Stimulated activated CD4-positive, alpha-beta T cell treated with anti-CD3 and anti-CD28 coated beads, Interleukin-4, amount 100 ng/mL, for 4 hours (primary cell): ENCODE measurements at places on chromosomes 6 and 20.

- DNase-seq = no peak
Measured at GRCh38 chr6:100112855-100113508, 119.0 kb upstream of the MCHR2 start.

- DNase-seq = no peak
Measured at GRCh38 chr20:47389867-47390347, 33.4 kb upstream of the ZMYND8 start.

GRCh38 chr20:51454250-51454865 lies 88.2 kb downstream of the NFATC2 start:
- DNase-seq = no peak

GRCh38 chr20:8764344-8764962 lies 304.4 kb upstream of the PLCB4 start:
- DNase-seq = no peak

GRCh38 chr6:148617530-148617929 lies 129.3 kb upstream of the UST start:
- DNase-seq = no peak

- DNase-seq = no peak
Measured at GRCh38 chr6:133740816-133741215, 148.1 kb upstream of the TCF21 start.

- DNase-seq = no peak
Measured at GRCh38 chr20:45918779-45919537, 7.0 kb upstream of the PLTP start.

DNA sequence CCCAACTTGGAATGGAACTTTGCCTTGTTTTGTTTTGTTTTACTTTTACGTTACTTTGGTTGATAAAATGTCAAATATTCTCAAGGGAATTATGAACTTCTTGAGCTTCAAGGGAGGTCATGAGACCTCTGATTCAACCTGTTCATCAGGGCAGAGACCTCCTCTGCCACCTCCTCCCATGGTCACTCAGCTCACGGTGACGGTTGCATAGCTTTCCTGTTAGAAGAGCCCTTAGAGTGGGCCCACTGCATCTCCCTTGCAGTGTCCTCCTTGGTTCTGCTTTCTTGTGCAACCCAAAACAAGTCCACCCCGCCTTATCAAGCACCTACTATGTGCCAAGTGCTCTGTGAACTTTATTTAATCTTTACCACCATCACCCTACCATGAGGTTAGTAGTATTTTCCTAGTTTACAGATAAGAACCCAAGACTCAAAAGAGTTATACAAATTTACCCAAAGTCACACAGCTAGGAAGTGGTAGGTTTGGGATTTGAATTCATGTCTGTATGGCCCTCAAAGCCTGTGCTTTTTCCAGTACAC lies 15.5 kb downstream of the TM9SF4 start:
- no peak for DNase-seq

DNA sequence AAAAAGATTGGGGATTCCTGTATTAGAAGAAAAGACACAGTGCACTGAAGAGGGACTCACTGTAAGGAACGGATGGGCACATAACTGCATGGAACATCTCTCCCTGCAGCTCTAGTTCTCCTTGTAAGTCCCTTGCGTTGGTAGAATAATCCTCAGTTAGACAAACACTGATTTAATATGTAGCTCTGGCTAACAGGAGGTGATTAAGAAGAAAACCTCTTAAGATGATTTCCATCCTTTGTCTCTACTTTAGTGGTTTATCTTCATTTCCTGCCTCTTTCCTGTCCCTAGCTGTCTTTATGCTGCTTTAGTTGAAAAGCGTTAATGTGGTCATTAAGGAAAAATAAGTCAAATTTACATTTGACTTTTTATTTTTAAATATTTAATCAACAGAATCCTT lies 86.6 kb downstream of the SLC16A10 start:
- no peak for DNase-seq

- no peak for DNase-seq
Measured at GRCh38 chr6:142542704-142543233, 241.0 kb downstream of the ADGRG6 start.

GRCh38 chr20:31785089-31785488 lies 34.1 kb upstream of the MYLK2 start:
- DNase-seq = no peak

DNA sequence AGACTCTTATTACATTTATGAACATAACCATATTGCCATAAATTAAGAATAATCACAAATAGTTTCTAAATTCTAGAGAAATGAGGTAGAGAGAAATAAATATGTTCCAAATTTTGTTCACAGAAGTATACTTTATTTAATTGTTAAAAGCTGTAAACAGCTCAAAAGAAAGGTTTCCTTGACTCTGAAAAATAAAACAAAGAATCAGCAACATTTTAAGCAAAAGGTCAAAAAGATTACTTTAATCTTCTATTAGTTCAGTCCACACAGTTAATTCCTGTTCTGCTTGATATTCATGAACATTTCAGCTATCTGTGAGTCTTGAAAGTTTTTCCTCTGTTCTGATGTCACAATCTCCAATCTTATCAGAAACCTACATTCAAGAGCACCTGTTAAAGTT lies 197.9 kb downstream of the GJA1 start:
- no peak for DNase-seq

DNA sequence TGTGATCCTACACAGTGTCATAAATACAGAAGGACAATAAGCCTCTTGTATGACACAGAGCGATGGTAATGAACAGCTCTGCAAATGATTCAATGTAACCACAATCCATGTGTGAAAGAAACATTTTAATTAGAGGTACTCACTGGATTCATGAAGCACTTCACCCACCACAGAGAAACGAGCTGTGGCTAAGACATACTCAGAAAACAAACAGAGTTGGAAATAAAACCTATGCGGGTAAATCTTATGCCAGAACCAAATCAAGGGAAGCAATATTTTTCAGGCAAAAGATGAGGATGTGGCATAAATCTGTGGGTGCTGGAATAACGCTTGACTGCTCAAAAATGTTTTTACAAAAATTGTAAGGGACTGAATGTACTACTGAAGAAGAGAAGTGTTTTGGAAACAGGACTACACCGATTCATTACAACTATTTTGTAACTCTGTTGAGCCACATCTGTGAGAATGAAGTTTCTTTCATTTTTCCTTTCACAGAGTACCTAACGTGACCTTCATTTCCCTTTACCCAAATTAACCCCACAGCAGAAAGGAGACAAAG lies 112.1 kb downstream of the WDR27 start:
- no peak for DNase-seq

GRCh38 chr6:154408891-154409500 lies 52.4 kb upstream of the IPCEF1 start:
- DNase-seq = no peak
